ENCODE measurements at places on chromosomes 5 and 9.

GRCh38 chr5:139204196-139204595 lies 6.0 kb upstream of the SIL1 start:
- DNase-seq: no peak

GRCh38 chr9:120289990-120290975 lies 289.7 kb downstream of the CDK5RAP2 start:
- no peak for DNase-seq

GRCh38 chr5:142600092-142600491 lies 85.8 kb downstream of the FGF1 start:
- DNase-seq: no peak

GRCh38 chr9:71648453-71648852 lies 119.9 kb downstream of the CEMIP2 start:
- DNase-seq: no peak

DNA sequence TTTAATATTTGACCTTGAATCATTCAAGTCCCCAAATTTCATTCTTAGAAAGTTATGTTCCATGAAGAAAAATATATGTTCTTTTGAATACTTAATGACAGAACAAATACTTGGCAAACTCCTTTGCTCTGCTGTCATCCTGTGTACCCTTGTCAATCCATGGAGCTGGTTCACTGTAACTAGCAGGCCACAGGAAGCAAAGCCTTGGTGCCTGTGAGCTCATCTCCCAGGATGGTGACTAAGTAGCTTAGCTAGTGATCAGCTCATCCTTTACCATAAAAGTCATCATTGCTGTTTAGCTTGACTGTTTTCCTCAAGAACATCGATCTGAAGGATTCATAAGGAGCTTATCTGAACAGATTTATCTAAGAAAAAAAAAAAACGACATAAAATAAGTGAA lies 65.4 kb downstream of the WDR41 start:
- no peak for DNase-seq

DNA sequence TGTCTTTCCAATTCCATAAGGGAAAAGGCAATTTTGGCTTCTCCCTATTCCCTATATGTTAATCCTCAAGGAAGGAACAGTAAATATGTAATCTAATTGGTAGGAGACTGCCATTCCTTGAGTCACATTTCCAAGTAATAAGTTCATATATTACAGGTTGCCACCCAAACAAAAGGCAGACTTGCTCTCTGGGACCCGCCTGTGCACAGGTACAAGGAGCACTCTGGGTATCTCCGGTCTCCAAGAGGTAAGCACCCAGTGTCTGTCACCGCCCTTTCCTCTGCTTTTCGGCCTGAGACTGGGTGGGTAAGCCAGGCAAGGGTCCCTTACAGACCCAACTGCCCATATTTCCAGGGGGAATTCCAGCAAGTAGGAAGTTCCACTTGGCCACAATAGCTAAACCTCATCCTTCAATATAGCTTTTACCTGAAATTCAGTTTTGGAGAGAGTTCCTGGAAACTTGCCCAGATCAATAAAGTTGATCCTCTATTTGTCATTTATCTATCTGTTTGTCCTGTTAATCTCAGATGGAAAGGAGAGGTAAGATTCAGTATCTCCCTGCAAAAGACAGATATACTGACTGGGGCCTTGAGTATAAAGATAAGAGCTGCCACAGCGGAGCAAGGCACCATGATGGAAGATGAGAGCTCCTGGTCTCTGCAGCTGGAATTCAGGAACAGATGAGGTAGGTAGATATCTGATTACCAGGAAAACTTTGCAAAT lies 81.8 kb downstream of the SUSD1 start:
- no peak for DNase-seq

DNA sequence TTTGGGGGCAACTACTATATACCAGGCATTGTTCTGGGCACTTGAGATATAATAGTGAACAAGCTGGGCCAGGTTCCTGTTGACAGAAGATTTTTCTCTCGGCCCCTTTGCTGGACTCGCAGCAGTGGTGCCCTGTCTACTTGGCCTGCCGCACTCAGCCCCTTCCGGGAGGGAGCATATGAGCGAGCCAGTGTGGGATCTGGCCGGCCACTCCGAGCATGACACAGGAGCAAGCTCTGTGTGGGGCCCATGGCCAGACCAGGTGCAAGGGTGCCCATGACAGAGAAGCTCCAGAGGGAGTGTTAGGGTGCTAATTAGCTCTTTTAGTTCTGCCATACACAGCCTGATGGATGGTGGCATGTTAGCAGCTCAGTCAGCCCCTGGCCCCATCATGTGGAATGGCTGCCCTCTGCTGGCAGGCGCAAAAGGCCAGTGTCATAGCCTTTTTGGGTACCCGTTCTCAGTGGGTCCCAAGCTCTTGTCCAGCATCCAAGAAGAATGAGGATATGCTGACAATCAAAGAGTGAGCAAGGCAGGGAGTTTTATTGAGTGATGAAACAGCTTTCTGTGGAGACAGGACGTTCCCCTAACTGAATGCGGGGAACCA lies 9.3 kb upstream of the KIF4B start:
- peak; percentile 25 for DNase-seq

GRCh38 chr9:114282926-114283325 lies 40.0 kb upstream of the ORM1 start:
- DNase-seq: peak; percentile 11

DNA sequence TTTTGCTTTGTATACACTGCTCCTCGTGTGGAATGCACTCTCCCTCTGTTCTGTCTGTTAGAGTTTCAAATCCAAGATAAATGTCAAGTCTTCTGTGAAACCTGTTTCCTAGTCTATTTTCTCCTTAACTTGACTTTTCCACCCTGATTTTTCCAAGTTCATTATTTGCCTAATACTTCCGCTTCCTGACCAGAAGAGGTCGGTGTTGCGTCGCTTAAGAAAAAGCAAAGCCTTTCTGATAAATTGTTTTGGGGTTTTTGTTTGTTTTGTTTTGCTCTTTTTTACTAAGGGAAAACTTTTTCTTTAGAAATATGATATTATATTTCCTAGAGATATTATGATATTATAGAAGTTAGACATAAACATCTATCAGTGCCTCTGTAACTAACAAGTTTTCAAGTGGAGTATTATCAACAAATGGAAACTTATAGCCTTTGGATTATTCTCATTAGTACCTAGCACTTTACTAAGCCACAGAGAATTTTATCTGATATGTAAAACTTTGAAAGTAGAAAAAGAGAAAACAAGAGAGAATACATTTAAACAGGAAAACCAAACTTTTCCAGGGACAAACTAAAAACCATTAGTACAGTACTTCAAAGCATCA lies 55.8 kb downstream of the PHAX start:
- DNase-seq: no peak

GRCh38 chr5:116451905-116452450 lies 122.6 kb downstream of the SEMA6A start:
- no peak for DNase-seq

- no peak for DNase-seq
Observed at GRCh38 chr5:73895471-73895870, 269.5 kb downstream of the ARHGEF28 start.

- no peak for DNase-seq
Observed at GRCh38 chr5:130799015-130799414, 366.0 kb downstream of the HINT1 start.

DNA sequence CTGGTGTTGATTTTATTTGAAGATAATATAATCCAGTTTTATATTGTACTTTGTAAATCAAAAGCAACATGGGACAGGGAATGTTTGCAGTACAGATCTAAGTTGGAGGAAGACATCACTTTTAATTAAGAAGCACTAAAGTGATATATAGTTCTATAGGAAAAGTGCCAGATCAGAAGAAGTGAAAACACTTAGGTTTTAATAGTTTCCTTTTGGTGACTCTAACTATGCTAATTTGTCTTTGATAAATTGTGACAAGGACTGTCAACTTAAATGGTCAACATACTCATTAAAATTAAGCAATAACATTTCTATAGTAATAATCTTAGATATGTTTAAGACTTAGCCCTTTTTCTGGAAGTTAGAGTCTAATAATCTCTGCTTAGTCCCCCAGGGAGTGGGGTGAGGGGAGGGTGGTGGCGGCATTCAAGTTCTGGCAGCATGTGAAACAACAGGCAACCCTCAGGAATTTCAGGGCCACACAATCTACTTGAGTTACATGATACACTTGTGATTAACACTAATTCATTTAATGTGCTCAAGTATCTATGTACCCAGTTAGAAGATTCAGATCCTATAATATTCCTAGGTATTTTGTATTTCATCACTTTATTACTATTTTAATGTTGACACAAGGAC lies 1026.5 kb downstream of the NR2F1-AS1 start:
- no peak for DNase-seq

- DNase-seq: no peak
Observed at GRCh38 chr5:136028090-136028489, 698 bp upstream of the TGFBI start.

- peak; percentile 9 for DNase-seq
Observed at GRCh38 chr9:128145536-128145935, 3.7 kb upstream of the LCN2 start.

- no peak for DNase-seq
Observed at GRCh38 chr5:1661831-1662558, 137.6 kb downstream of the MRPL36 start.

GRCh38 chr5:140153905-140154304 lies 21.1 kb upstream of the CYSTM1 start:
- DNase-seq: no peak

GRCh38 chr9:133781828-133782135 lies 43.6 kb upstream of the SARDH start:
- no peak for DNase-seq

DNA sequence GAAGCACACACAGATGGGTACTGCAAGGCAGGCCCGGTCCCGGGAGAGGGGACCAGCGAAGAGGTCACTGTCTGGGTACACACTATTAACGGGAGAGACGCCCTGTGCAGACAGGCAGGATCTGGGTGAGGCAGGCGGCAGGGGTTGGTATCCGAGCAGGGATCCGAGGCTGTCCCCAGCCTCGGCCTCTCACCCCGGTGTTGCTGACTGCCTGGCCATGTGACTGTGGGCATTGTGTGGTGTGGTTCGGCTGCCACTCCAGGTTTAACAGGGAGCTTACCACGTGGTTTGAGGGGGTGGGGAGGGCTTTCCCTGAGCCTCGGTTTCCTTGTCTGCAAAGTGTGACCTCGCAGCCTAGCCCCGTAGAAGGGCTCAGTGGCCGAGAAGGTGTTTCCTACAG lies 11.1 kb upstream of the RALGDS start:
- DNase-seq: no peak

GRCh38 chr5:157820593-157821252 lies 38.2 kb downstream of the CLINT1 start:
- no peak for DNase-seq

- no peak for DNase-seq
Observed at GRCh38 chr5:160655717-160656116, 196.3 kb downstream of the ATP10B start.

DNA sequence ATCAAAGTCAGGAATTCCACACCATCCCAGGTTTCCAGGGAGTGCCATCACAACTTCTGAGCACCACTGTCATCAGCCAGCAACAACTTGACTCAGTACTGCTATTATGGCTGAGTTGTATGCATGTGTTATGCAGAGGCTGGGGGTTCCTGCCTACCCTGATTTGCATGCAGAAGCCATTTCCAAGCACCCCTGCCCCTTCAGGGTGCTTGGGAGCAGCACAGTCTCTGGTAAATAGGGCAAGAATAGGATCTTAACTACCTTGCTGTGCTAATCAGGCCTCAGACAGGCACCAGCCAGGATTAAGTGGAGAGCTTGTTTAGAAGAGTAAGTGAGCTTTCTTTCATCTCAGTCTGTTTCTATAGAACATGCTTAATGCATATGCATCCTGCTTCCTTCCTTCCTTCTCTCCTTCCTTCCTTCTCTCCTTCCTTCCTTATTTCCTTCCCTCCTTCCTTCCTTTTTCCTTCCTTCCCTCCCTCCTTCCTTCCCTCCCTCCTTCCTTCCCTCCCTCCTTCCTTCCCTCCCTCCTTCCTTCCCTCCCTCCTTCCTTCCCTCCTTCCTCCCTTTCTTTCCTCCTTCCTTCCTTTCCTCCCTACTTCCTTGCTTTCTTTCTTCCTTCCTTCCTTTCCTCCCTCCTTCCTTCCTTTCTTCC lies 175.7 kb downstream of the FRMD3 start:
- no peak for DNase-seq

DNA sequence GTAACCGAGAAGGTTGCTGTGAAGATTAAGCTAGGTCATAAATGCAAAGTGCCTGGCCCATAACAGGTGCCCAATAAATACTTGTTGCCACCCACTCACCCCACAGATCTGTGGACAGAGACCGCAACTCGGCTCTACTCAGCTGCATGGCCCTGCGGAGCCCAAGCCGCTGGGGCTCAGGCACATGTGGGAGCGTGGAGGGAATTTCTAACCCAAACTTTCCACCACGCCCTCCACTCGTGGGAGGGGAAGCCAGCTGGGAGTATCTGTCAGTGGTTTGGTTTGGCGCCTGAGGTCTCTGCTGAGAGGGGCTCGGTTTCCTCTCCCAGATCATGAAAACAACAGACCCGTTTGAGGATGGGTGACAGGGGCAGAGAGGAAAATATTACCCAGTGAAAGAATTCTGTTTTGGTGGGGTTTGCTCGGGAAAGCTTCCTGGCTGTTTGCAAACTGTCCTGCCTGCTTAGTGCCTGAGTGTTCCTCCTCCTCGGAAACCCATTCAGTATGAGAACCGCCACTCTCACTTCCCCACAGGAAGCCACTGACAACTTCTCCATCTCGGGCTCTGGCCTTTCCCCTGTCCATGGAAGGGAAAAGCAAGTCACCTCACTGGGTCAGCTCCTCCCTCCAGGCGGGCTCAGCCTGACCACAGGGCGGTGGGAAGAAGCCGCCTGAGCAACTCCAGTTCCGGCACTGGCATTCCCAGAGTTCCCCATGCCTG lies 60.1 kb downstream of the RGS3 start:
- DNase-seq: no peak

DNA sequence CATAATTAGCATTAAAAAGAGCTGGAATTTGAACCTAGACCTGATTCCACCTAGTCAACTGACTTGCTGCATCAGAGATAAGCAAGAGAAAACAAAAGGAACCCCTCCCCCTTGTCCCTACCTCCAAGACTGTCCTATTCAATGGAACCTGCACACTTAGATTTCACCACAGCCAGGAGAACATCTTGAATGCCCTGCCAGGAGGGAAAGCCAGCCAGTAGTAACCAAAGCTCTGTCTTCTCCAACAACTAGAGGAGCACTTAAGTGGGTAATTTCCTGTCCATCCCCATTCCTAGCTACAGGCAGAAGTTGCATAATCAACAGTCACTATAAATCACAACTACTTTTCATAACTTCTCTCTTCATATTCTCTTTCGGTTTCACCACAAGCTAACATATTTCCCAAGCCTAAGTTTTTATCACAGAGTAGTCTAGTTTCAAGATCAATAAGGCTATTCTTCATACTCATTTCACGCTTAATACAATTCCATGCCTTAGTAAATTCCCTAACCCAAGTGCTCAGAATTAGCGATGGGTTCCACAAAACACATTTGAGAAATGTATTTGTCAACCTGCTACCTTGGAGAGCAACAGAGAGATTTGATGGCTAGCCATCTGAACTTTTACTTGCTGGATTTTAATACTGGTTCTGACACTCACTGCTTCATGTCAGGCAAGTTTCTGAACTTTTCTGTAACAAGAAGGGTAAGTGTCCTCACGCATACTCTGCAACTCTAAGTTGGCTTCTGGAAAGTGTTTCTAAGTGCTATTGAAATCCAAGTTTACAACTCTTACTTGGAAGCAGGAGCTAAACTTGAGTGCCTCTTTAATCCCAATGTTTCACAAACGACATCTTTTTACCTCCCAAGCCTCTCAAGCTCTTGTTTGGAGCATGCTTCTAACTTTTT lies 2.0 kb downstream of the DENND1A start:
- DNase-seq: no peak

Data from glutamatergic neuron (in vitro differentiated cells).